ENCODE measurements at places on chromosomes 1 and 21.

- DNase-seq = no peak
Measured at GRCh38 chr21:38496224-38496623, 2.1 kb downstream of the ERG start.

GRCh38 chr1:180181048-180181447 lies 26.4 kb downstream of the QSOX1 start:
- DNase-seq = no peak

- no peak for DNase-seq
Measured at GRCh38 chr1:230157420-230158390, 90.7 kb downstream of the GALNT2 start.

GRCh38 chr1:45026446-45026845 lies 14.4 kb downstream of the UROD start:
- DNase-seq = no peak

DNA sequence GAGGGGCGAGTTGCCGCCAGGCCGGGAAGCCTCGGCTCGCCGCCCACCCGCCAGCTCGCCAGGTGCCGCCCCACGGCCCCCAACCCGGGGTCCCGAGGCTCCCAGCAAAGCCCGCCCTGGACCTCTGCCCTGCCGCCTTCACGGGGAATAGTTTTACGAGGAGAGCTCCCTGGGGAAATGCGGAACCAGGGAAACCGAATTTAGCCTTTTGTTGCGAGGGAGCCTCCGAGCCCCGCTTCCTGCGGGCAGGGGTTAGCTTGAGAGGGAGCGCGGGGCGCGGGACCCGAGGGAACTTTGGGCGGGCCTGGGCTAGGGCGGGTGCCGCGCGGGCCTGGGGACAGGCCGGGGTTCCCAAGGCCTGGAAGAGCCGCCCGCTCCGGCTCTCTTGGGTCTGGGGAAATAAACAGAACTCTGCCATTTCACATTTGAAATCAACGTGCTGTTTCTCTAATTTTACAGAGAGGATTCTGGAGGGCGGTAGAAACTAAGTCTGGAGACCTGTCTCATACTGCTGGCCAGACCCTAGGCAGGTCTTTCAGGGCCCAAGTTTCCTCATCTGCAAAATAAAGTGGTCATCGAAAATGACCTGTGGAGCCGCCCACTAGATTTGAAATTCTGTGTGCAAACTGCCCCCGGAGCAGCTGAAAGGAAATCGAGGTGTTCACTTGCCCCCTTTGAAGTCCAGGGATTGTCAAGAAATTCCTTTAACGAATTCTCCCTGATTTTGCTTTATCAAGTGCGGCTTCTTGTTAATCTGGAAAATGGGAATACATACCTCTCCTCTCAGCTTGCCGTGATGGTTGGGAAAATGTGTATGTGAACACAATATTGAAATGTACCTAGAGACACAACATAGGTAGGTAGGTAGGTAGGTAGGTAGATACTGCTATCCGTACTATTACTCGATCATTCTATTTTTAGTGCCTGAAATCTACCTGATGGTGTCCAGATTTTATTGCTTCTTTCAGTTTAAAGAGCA lies 749 bp upstream of the GLUL start:
- DNase-seq = no peak

DNA sequence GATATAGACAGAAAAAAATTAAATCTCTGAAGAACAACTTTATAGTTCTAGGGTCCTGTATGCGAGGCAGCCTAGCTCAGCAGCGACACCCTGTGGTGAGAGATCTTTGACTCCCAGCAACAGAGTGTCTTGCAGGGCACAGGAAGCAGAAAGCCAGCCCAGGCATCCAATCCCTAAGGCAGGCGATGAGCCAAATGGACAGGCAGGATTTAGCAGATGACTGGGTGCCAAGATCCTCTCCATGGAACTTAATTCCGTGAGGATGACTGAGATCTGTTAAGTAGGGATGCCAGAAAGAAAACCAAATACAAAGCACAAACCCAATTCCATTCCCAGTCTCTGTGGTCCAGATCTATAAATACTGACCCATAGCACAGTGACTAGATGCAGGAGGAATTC lies 38.8 kb downstream of the HLCS start:
- DNase-seq = peak; percentile 59

DNA sequence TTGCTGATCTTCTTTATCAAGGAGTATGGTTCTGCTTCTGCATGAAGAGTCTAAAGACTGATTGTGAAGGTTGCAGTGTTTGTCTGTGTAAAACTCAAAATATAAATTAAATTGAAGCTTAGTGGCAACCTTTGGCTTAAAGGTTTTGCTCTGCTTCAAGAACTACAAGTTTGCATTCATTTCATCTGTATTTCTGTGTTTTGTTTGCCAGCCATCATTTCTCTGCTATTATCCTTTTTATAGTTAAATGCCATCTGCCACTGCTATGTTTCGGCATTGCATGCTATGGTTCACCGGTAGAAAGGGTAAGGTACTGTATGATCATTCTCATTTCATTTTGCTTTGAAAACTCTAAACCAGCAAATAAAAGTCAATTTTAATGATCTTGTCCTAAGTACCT lies 52.9 kb downstream of the OSBPL9 start:
- DNase-seq = no peak

GRCh38 chr1:205260948-205261732 lies 33.4 kb downstream of the TMCC2 start:
- DNase-seq = no peak

GRCh38 chr1:51214615-51215131 lies 21.4 kb upstream of the RNF11 start:
- DNase-seq = no peak

DNA sequence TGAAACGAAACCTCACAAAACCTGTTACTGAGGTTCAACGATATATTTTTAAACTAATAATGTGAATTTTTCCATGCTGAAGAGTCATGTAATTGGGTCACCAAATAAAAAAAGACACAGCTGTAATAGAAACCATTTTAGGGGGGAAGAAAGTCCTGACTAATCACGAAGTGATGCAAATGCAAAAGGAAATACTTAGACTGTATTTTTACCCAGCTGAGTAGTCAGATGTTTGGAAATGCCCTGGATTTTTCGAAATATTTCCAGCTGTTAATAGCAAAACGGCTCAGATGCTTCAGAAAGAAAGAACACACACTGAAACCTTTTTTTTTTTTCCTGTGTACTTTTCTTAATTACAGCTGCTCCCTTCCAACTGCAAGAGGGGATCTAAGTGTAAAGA lies 210.3 kb downstream of the SETD4 start:
- no peak for DNase-seq

DNA sequence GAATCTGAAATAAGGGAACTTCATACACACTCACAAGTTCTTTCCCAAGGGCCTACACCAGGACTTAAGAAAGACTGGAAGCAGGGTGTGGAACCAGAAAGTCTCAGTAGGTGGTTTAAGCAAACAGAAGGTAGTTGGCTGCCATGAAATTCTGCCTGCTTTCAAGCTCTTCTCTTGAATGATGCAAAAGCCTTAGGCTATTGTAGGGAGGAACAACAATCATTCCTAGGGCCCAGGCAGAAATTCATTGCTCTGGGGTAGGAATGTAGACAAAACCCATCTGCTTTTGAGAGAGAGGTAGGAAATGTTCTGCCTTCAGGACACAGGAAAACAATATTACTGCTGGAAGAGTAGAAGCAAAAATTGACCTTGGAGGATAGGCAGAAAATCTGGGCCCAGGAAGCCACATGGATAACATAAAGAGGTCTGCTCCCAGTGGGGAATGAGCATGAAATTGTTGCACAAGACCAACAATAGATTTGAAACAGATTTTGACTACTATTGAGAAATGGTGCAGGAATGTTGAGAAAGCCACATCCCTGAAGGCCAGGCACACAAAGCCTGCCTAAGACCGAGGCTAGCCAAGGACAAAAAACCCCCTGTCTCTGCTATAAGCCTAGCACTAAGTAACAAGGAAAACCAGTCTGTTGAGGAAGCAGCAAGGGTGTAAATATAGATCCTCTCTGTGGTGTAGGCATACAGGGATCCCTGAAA lies 22.7 kb upstream of the SFT2D2 start:
- DNase-seq = no peak

- no peak for DNase-seq
Measured at GRCh38 chr1:63148825-63149645, 173.3 kb upstream of the FOXD3 start.

DNA sequence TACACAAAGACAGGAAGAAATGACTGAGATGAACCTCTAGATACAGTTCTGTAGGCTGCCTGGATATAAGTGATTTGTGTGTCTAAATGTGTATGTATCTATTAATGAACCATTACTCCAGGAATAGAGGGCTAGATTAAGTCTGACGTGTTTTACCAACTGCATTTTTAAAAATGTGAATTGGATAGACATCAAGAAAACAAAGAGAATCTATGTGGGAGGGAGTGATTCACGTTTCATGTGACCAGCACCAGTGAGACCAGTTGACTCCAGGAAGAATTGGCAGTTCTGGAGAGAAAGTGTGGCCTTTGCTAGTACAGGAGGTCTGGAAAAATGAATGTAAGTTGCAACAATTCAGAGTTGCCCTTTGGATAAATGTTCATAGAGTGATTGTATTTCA lies 53.4 kb upstream of the RGS21 start:
- no peak for DNase-seq

- DNase-seq = no peak
Measured at GRCh38 chr1:206960676-206961386, 9.4 kb downstream of the FCAMR start.

- no peak for DNase-seq
Measured at GRCh38 chr1:22295856-22296255, 153.0 kb upstream of the WNT4 start.

- no peak for DNase-seq
Measured at GRCh38 chr1:206859082-206859521, 6.3 kb upstream of the IL20 start.

DNA sequence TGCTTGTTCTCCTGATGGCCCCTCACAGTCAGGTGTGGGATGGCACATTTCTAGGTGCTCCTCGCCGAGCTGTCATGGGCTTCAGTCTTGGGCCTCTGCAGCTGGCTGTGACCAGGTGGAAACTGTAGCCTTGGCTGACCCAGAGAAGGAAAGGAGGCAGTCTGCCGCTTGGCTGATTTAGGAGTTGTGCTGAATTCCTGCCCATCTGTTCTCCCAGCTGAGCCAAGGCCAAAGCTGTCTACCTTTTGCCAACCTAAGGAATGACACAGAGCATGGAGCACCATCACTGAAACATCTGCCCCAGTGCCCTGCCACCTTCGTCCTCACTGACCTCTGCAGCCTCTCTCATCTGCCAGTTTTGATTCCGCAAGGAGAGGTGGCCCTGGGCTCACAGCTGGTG lies 27.9 kb downstream of the UTP25 start:
- DNase-seq = no peak

DNA sequence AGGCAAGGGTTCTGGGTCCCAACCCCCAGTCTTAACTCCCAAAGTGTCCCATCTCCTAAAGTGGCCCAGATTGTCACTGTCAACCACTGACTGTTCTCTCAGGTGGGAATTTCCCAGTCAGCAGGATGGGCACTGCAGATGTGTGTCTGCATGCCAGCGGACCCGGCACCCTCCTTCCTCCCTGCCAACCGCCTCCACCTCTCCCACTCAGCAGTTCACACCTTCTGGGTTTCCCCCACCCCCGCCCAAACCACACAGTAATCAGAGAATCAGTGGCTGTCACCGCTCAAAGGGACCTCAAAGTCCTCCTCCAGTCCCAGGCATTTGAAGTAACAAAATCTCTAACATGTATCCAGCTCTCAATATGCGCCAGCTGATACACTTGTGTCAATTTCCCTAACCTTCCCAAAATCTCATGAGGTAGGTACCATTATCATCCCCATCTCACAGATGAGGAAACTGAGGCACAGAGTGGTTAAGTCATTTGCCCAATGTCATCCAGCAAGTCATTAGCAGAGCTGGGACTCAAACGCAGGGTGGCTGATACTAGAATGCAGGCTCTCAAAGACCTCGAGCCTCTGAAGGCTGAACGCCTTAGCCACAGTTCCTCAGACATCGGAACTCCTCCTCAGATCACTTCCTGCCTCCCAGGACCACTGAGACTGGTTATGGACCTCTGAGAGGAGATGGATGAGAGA lies 4.8 kb downstream of the RUNX3 start:
- DNase-seq = peak; percentile 81

GRCh38 chr1:179053486-179053885 lies 27.8 kb downstream of the FAM20B start:
- DNase-seq = no peak

- DNase-seq = no peak
Measured at GRCh38 chr1:208233546-208233945, 10.6 kb downstream of the PLXNA2 start.

GRCh38 chr1:212977781-212978645 lies 27.7 kb downstream of the VASH2 start:
- DNase-seq = no peak

GRCh38 chr1:47431534-47431933 lies 6.3 kb upstream of the FOXD2 start:
- DNase-seq = no peak

- DNase-seq = no peak
Measured at GRCh38 chr1:31376375-31377134, 3.7 kb upstream of the FABP3 start.

GRCh38 chr1:32619701-32620485 lies 30.5 kb downstream of the ZBTB8OS start:
- DNase-seq = no peak

DNA sequence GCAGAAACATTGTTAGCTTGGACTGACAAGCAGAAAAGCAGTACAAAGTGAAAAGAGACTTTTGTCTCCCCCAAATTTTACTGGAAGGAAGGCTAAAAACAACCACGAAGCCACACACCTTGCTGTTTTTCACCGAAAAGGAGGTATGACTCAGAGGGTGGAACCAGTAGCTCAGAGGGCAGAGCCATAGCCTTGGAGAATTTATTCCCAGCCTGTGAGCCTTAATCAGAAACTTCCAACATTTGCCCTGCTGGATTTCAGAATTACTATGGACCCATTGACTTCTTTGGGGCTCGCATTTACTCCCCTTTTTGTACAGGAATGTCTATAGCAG lies 32.0 kb downstream of the RPS6KC1 start:
- no peak for DNase-seq

- DNase-seq = no peak
Measured at GRCh38 chr1:205068001-205068400, 16.3 kb downstream of the TMEM81 start.

Data from T-helper 9 cell (primary cell).